ENCODE measurements at places on chromosomes 5 and 9.

GRCh38 chr5:68227532-68228160 is 12.1 kb downstream of the PIK3R1 start:
- no peak for DNase-seq

DNA sequence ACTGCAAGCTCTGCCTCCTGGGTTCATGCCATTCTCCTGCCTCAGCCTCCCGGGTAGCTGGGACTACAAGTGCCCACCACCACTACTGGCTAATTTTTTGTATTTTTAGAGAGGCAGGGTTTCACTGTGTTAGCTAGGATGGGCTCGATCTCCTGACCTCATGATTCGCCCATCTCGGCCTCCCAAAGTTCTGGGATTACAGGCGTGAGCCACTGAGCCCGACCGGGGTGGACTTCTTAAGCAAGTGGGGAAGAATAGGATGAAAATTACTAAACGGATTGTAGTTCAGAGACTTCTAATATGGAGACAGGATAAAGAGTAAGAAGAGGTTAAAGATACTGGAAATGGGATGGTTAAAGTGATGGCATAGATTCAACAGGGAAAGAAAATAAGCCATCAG is 132.3 kb upstream of the IRX2 start:
- no peak for DNase-seq

DNA sequence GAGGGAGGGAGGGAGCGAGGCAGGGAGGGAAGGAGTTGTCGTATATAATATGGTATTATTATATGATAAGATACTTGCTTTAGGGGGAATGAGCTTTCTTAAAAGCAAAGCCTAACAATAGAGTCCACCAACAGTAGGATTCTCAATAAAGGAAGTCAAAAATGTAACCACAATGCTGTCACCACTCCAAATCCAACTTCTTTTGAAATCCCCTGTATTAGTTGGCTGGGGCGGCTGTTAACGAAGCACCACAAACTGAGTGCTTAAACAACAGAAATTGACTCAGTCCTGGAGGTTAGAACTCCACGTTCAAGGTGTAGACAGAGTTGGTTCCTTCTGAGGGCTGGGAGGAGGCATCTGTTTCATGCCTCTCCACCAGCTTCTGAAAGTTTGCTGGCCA is 23.1 kb downstream of the GAS1 start:
- DNase-seq = no peak

DNA sequence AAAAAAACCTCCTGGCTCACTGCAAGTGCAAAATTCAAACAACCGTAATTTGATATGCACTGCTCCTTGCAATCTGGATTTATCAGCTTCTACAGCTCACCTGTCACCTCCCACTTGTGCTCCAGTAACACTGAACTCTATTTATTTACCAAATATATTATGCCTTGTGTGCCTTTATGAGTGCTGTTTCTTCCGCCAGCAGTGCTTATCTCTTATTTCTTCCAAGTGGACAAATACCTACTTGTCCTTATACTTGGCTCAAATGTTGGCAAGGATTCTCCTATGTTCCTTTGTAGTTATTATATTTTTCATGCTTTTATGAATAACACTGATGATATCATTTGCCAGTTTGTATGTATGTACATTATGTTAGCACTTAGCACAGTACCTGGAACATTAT is 145.7 kb upstream of the ARRDC3 start:
- DNase-seq = no peak

GRCh38 chr5:68172314-68172713 is 43.2 kb upstream of the PIK3R1 start:
- DNase-seq = no peak

- no peak for DNase-seq
Observed at GRCh38 chr9:106929471-106930177, 66.7 kb downstream of the ZNF462 start.

DNA sequence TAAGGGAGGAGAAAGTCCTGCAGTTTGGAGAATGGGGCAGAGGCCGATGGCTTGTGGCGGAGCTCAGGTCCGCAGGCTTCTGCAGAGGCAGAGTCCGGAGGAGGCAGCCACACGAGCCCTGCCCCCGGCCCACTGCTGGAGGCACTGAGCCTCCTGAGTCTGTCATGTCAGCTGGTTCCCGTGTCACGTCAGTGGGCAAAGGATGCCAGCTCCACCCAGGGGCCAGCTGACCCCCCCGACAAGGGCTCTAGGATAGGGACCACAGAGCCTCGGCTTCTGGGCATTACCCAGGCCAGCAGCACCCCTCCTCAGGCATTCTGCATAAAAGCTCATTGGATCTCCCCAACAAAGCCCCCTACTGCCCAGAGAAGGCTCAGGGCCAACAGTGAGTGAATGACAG is 8.5 kb downstream of the SH3PXD2B start:
- no peak for DNase-seq

Data from iPS DF 19.7 (cell line).